Stimulated activated CD8-positive, alpha-beta memory T cell treated with anti-CD3 and anti-CD28 coated beads, Interleukin-7, amount 100 ng/mL, for 1 hour (primary cell): ENCODE measurements at places on chromosomes 11 and 22.

DNA sequence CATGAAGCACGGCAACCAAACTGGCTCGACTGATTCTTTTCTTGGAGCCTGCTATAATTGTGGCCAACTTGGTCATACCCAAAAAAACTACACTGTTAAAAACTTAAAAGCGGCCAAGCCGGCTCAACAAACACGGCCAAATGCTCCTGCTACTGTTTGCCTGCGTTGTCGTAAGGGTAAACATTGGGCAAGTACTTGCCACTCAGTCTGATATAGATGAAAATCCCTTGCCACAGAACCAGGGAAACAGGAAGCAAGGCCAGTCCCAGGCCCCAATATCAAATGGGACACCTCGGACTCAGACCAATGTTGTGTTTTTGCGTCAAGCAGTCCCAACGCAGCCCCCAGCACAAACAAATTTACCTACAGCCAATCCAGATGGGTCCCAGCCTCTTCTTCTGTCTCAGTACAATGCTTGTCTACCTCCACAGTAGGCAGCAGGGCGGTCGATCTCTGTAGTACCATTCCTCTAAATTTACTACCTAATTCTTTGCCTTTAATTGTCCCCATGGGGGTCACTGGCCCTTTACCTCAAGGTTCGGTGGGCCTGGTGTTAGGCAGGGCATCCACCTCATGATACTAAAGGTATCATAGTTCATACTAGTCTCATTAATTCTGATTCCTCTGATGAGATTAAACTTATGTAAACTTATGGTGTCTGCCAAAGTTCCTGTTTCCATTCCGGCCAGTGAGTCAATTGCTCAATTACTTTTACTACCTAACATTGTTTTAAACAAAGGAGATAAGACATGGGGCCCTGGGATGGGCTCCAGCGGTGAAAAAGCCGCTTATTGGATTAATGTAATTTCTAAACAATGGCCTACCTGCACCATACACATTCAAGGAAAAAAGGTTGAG, 3.7 kb upstream of the COMT start:
- no peak for DNase-seq

DNA sequence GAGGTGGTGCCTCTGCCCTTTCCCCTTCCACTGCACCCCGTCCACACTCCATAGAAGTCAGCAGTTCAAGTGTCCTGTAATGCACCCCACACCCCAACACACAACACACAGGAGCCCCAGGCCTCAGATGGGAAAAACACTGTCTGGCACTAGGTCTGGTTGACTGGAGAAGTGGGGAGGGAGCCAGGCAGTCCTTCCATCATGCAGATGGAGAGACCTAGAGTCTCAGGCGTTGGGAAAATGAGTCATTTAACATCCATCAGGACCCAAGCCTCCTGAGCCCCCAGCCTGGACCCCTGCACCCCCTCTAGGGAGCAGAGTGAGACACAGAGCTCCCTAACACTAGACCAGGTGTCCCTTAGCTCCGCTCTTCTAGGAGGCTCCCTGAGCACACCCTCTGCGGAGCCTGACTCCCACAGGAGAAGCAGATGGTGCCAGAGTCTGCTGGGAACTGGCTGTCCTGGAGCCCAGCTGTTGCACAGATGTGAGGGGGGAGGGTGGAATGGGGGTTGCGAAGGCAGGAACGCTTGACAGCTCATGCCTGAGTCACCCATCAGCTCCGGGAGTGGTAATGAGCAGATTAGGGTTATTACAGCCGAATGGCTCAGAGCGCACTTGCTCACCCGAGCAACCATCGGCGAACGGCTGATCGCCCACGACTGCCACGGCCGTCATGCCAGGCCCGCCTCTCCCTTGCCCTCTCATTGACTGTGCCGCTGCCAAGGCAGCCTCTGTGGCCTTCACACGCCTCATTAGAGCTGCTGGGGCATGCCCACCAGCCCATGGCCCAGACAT, 22.1 kb upstream of the SYT7 start:
- DNase-seq = no peak

DNA sequence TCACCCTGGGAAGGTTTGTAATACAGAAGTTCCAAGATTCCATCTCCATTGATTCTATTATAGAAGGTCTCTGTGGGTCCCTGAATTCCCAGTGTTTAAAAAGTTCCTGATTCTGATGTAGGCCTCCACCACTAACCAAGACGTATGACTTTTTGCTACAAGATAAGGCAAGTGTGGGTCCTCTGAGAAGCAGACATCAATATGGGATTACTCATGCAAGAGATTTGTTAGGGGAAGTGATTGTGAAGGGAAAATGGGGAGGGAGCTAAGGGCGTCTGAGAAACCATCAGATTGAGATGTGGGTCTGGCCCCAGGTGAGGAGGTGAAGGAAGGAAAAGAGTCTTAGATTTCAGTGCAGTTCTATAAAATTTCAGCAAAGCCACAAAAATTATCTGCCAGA, 10.2 kb upstream of the LGR4 start:
- DNase-seq = no peak

- no peak for DNase-seq
Observed at GRCh38 chr11:9901943-9902342, 238.1 kb downstream of the SWAP70 start.

DNA sequence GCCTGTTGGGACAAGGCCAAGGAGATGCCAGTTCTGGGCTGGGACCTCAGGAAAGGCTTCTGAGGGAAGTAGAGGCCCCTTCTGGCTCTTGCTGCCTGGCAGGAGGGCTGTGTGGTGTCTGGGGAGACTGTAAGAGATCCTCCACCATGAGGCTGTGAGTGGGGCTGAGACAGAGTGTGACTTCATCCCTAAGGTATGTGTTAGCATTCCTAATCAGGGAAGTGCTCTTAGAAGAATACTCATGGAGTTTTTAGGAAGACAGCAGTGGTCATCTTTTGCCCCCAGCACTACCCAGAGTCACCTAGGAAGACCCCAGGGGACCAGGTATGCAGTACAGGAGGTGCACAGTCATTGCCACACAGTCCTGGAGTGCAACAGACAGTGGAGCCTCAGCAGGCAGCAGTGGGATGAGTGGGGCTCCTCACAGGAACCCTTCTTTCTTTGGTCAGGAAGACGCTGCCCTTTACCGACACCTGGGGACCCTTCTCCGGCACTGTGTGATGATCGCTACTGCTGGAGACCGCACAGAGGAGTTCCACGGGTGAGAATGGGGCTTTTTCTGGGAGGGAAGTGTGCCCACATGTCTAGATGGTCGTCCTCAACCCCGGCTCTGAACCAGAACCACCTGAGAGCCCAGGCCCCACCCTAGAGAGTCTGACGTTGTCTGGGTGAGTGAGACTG, 2.8 kb downstream of the RIC8A start:
- DNase-seq = no peak

- DNase-seq = no peak
Observed at GRCh38 chr11:76656050-76656531, 14.5 kb downstream of the LRRC32 start.

DNA sequence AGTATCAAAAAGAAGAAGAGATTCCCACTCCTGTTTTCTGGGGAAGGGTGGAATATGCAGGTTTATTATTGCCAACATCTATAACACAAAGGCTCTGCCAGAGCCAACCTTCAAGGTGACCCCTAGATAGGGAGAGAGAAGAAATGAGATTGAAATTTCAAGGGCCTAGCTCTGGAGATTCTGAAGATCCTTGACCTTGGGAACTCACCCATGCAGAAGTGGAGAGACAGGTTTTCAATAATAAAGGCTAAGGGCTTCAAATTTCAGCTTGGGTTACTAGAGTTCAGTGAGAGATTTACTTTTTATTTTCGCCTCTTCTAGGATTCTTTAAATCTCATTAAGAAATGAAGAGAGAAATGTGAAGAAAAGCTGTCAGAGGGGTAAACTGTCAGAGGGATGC, 98.4 kb downstream of the CD44 start:
- no peak for DNase-seq

DNA sequence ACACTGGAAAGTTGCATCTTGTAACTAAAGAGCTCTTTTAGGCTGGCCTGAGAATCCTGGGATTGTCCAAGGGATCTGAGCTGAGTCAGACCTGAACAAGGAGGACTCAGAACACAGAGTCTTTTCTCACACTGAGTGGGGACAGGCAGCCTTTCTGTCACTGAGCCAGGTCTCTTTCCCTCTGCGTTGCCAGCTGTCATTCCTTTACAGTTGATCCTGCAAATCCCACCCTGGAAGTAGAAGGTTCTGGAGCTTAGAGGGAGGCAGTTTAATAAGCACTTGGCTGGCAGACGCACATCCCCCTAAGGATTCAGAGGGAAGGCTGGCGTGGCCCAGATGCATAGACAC, 76.3 kb upstream of the SUSD2 start:
- DNase-seq = no peak

DNA sequence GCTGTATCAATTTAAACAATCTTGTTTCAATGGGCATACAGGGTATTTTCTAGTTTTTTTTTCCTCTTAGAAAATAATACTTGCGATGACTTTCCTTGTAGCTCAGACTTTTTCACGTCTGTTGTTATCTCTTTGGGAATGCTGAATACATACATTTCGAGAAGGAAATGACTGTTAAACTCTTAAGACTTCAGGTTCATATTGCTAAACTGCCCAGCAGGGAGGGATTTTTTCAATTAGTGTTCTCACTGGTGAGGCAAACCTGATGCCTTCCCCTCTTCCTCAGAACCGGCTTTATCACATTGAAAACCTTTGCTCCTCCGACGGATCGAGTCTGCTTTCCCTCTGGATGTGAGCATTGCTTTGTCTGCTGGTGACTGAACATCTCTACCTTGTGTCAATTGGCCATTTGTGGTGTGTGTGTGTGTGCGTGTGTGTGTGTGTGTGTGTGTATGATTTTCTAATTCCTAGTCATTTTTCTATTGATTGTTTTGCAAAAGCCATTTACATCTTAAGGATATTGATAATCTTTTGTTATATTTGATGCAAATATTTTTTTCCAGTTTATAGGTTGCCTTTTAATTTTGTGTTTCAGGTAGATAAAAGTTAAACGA, 6.6 kb downstream of the NEAT1 start:
- no peak for DNase-seq

GRCh38 chr11:93396316-93396715, 65.8 kb downstream of the DEUP1 start:
- no peak for DNase-seq

- no peak for DNase-seq
Observed at GRCh38 chr11:110134110-110134509, 40.9 kb downstream of the ZC3H12C start.
